Left cardiac atrium (tissue), 4 donors: ENCODE measurements at places on chromosomes 12 and 14. TPM values are rescaled to one million over a fixed set of nuclear protein-coding genes. Genes with fewer than 3 reads are reported as not detected.

The OR4E2 gene
- total RNA-seq, result not detected

The SIX4 gene
- total RNA-seq, result 3.8 TPM

The GPRC5D gene
- not detected for total RNA-seq

GRCh38 chr12:107027636-107028053, 40.7 kb upstream of the MTERF2 start:
- DNase-seq, result no peak

GRCh38 chr12:80837342-80837978, 100.3 kb downstream of the LIN7A start:
- no peak for DNase-seq

DNA sequence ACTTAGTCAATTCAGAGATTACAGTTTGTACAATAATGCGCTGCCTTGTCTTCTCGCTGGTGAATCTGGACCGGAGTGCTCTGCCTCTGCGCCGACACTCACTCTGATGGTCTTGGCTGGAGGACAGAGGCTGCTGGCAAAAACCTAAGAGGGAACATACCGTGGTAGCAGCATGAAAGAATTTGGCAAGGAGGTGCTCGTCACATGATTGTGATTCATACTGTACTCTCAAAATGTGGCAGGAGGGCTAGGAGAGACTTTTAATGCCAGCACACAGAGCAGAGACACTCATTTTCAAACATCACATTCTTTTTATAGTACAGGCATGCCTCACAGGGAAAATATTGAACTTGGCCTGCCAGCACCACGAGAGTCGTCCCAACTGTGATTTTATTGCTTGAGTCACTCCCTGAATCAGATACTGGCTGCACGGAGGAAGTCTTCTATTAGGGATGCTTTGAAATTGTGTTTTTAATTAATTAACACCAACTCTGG, 67.8 kb downstream of the HMGA2 start:
- DNase-seq, result peak; percentile 75

DNA sequence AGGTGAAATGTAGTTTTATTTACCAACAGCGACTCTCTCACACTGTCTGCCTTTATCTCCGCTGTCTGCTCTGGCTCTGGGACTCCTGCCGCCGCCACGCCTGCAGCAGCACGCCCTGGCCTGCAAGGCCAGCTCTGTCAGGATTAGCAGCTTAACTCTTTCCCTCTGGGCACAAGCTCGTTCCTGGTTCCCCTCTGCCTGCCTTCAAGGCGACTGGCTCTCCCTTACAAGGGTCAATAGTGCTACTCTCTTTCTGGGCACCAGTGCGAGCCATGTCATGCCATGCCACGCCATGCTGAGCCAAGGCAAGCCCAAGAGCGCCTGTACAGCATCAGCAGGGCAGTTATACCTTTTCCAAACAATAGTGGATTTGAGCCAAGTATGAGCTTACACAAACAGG, 3.6 kb upstream of the CLEC2B start:
- no peak for DNase-seq

GRCh38 chr12:66071549-66071948, 59.0 kb downstream of the LLPH start:
- no peak for DNase-seq

GRCh38 chr12:123659996-123660727, 10.8 kb upstream of the TCTN2 start:
- DNase-seq, result no peak
